ENCODE measurements at places on chromosomes 1 and 21.

GRCh38 chr1:37465593-37466517, 8.5 kb upstream of the ZC3H12A start:
- DNase-seq: no peak

DNA sequence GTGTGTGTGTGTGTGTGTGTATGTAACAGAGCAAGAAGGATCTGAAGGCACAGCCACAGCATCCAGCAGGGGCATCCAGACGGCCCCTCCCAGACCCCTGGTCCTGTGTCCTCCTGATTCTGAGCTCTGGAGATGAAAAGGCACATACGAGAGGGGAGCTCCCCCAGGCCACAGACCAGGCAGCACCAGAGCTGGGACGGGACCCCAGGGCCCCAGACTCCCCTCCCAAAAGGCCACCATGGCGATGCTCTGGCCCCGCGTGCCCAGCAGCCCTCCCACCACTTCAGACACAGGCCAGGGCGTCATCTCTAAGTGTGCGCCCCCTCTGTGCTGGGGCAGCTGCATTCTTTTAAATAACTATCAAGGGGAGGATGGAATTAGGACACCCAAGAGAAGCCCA, 245.8 kb downstream of the MATN1 start:
- DNase-seq: no peak

DNA sequence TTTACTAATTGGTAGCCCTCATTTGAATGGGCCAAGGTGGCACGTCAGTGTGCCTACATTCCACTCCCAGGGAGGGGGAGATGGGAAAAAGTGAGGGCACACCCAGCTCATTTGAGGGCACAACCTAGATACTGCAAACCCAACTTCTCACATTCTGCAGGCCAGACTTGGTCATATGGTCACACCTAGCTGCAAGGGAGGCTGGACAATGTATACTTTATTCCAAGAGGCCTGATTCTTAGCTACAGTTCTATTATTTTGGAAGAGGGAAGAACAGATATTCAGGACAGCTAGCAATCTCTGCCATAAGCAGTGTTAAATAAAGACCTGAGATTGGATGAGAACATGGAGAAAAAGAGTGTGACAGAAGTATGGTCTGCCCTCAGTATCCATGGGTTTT, 180.4 kb downstream of the ROR1 start:
- no peak for DNase-seq

GRCh38 chr1:202266061-202266765, 72.6 kb downstream of the LGR6 start:
- DNase-seq: no peak

GRCh38 chr1:114278911-114279310, 125.2 kb upstream of the SYT6 start:
- no peak for DNase-seq

All from DMS79 (cell line).